ENCODE measurements at places on chromosomes 16 and 17.
A peak's percentile ranks its signal among the peaks of the same experiment; 100 is the strongest.

DNA sequence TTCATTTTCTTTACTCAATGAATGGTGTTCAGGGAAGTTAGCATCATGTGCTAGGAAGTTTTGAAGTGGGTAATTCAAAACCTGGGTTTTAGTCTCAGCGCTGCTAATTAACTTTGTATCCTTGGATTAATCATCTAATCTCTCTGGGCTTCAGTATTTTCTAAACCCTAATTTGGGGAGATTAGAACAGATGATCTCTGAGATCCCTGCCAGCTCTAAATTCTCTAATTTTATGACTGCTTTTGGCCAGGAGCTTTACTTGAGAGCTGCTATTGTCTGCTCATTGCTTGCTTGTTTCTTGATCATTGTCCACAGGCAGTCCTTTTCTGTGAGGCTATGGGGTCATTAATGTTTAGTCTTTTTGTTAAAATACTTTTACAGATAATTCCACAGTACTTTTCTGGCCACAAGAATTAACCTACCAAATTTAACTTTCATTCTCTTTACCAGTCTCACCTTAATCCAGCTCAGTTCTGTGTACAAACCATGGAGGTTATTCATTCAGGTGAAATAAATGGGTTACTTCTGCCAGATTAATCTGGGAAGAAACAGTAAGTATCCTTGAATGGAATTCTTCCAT lies 28.4 kb upstream of the VWA3A start:
- DNase-seq, result no peak

DNA sequence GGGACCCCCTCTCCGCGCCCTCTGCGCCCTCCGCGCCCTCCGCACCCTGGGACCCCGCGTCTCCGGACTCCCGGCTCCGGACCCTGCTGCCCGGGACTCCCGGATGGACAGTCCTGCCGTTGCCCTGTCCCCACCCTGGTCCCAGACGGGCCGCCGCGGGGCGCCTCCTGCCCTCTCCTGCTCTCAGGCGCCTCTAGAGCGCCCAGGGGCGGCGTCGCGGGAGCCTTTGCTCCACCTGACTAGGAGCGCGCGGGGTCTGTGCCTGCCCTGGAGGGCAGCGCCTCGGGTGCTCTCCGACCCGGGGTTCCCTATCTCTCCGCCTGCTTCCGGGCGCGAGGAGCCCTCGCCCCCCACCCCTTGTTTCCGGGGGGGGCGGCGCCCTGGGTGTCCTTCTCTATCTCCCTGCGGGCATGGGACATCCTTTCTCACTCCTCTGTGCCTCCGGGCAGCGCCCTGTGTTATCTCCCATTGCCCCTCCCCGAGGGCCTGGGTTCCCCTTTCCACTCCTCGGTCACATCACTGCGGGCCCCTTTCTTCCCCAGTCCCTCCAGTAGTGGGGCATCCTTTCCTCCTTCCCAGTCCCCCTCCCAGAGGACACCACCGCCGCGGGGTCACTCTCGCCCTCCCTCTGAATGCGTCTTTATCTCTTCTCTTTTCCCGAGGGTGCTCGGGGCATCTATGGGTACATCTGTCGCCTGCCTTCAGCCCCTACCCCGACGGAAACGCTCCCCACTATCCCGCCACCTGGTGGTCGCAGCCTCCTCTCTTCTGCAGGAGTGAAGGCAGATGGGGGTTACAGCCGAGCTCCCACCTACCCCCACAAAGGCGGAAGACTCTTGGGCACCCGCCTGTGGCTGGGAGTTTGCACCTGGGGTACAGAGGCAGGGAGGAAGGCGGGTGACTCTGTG lies 875 bp downstream of the PRKCB start:
- peak; percentile 71 for DNase-seq

DNA sequence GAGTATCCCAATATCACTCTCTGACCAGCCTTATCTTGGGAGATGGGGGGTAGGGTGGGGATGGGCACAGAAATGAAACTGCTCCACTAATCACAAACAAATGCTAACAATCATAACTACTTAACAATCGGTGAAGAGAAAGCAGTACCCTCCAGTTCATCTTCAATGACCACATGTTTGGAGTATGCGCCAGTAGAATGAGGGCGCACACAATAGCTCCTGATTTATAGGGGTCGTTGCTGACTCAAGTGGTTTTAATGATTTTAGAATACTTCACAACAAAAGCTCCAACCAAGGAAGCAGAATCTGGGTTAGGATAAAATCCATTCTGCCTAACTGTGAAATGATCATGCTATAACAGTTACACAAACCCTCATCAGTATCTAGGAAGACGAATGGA lies 184.4 kb downstream of the AATF start:
- DNase-seq, result no peak

DNA sequence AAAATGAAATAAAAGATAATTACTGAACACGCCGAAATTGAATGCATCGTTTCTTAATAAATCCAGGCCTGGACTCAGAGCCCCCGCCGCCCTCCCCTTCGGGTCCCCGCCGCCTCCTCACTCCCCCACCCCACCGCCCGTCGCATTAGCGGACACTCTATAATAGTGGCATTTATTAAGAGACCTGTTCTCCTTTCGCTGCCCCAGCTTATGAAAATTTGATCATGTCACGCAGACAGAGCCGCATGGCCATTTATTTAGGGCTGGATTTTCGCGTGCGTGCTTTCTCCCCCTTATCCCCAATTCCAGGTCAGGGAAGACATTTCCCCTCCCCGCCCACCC lies 6.3 kb upstream of the HOXB2 start:
- DNase-seq, result no peak

DNA sequence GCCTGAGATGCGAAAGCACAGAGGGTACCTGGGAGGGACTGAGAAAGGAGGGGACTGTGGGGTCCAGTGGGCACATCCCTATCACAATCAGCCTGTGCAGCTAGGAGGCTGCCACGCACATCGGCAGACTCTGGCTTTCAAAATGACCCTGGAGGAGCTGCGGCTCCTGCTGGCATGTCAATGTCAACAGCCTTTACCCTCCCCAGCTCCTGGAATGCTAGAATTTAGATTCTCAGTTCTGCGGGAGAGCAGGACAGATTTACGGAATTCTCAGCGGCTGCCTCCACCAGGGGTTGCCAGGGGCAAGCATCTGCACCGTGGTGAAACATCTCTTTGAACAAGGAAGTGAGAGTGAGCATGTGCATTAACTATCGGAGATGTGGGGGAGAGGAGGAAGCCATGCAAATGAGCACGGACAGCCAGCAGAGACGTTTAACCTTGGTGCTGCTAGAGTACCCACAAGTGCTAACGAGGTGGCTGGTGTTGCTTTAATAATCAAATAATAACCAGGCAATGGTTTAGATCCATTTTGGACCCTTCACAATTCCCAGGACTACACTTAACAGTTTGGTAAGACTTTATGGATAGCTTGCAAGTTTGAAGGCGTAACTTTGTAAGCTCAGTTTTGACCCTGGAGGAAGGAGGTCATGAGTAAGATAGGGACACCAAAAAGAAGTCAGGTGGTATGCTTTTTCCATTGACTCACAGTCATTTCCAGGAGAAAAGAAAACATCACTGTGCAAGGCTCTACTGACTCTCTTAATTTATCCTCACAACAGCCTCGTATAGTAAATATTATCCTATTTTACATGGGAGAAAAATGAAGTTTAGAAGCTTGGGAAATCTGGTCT lies 54.1 kb downstream of the XYLT1 start:
- peak; percentile 86 for DNase-seq

GRCh38 chr16:74752756-74753155 lies 21.9 kb downstream of the FA2H start:
- DNase-seq, result no peak

GRCh38 chr17:57424777-57425188 lies 168.5 kb downstream of the MSI2 start:
- no peak for DNase-seq

- DNase-seq, result no peak
These were observed 300.2 kb downstream of the IRF8 start for GRCh38 chr16:86199182-86199581.

DNA sequence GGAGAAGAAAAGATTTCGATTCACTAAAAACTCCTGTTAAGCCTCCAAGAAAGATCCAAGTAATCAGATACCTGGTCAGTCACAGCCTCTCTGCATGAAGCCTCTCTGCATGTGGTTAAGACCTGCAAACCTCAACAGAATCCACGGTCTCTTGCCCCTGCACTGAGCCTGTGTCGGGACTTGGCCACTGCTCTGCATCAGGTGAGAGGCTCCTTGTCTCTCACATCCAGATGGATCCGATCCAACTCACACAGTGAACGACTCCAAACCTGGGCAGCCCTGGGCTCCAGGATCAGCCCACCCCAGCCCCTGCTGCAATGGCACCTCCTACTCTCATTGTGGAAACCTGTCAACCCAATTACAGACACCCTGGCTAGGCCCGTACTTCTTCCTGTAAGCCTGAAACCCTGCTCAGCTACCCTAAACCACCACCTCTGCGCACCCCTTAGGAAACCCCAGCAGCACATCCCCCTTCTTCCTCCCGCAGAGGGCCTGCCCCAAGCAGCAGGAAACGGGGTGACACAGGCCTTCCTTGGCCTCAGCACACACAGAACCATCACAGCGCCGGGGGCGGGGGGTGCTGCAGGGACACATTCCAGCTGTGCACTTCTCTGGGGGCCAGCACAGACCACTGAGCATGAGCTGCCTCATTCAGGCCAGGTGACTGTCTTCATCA lies 129.5 kb downstream of the ANKRD11 start:
- DNase-seq, result peak; percentile 78

DNA sequence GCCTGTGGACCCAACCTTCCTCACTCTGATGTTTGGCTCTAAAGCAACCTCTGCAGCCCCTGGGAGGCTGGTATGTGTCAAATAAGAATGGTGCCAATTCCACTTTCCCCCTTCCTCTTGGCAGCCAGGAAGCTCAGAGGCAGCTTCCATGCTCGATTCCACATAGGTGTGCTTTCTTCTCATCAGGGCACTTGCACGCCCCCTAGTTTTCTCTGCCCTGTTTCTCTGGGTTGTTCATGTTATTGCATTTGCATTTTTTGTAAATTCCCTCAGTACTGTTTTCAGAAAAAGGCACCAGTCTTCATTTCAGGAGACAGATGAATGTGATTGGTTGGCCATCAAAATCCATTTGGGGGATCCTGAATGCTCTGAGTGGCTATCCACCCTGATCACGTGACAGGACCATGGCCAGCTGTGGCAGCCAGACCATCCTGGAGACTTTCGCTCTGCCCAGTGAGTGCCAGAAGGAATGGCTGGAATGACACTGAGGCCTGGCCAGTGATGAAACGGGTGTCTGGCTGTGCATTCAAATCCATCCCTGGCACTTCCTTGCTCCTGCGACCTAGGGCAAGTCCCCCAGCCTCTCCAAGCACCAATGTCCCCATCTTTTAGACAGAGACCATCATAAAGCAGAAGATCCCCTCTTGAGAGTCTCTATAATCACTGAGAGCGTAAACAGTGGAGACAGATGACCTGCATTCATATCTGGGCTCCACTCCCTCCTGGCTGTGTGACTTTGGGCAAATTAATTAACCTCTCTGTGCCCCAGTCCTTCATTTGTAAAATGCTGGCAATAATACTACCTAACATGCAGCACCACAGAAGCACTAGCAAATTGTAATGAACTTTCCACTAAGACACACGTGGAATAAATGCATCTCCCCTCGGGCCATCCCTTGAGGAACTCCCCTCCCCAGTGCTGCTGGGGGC lies 56.4 kb downstream of the CNGB1 start:
- DNase-seq, result no peak

DNA sequence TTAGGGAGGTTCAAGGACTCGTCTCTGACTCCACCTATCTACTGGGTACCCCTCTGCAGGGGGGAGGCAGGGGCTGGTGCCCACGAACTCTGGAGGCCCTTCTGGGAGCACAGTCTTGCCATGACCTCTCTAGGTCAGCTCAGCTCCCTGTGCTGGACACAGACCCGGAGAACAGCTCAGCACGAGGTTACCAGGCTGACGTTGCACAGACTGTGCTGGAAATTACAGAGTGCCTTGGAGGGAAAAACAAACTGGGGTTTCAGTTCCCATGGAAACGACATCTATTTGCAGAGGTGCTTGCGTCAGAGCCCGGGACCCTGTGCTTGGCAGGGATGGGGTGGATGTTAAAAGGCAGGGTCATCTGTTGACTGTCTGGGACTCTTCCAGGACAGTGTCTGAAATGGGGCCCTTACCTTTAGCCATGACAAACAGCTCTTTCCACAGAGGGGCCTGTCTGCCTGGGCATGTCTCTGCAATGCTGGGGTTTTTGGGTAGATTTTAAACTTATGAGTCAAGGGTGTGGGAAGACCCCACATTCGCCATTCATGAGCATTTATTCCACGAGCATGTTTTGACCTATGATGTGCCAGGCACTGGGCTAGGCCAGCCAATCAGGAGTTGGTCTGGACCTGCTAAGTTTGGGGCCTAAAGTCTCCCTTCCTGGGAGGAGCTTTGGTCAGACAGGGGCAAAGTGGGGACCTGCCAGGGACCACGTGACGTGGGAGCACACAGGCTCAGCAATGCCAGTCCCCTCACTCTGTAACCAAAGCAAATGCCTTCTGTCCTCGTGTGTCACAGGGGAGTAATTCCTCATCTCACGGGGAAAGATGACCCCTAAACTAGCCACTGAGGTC lies 22.5 kb downstream of the CCR7 start:
- no peak for DNase-seq

DNA sequence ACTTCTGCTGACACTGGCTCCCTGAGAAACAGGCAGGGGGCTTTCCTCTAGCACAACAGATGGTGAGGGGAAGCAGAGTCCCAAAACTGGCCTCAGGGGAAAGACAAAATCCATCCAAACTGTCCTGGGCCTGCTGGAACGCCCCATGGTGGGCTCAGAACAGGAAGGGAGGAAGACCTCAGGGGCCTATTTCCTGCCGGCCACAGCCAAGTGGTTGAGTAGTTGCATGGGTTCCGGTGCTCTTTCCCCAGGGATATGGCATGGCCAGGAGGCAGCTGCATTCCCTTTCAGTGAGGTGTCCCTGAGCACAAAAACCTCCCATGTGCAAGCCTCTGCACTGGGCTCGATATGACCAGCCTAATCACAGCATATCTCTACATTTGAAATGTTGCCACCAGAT lies 303.0 kb upstream of the IRX5 start:
- DNase-seq, result no peak

- no peak for DNase-seq
These were observed 35.2 kb downstream of the USP22 start for GRCh38 chr17:21007646-21008045.

- no peak for DNase-seq
These were observed 18.3 kb upstream of the HAS3 start for GRCh38 chr16:69087161-69087581.

DNA sequence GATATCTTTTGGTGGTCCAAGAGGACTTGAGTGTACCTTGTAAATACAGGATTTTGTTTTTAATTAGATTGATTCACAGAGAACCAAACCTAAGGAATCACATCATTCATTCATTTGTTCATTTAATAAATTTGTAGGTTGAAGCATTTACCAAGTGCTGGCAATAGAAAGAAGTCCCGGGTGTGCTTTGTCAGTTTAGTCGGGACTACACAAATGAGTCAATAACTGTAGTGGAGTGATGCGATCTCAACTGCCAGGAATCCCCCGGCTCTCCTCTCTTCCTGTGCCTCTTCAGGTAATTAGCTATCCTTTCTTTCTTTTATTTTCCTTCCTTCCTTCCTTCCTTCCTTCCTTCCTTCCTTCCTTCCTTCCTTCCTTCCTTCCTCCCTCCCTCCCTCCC lies 1.4 kb upstream of the WWOX start:
- DNase-seq, result no peak
